ENCODE measurements at places on chromosomes 5 and 9.

DNA sequence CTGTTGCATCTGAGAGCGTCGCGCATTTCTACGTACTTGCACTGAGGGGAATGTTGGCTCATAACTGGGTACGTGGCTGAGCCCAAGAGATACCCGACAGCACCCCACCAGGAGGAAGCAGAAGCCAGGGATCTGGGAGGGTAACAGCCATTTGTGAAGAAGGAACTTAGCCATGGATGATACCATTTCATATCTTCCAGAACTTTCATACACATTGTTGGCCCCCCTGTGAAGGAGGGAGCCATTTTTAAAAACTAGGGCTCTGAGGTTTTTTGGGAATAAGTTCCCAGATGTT is 101.4 kb upstream of the SLC44A1 start:
- no peak for DNase-seq

- no peak for DNase-seq
These were observed 77.0 kb upstream of the FER start for GRCh38 chr5:108670591-108671289.

- no peak for DNase-seq
These were observed 76.9 kb downstream of the SYK start for GRCh38 chr9:90878562-90878961.

DNA sequence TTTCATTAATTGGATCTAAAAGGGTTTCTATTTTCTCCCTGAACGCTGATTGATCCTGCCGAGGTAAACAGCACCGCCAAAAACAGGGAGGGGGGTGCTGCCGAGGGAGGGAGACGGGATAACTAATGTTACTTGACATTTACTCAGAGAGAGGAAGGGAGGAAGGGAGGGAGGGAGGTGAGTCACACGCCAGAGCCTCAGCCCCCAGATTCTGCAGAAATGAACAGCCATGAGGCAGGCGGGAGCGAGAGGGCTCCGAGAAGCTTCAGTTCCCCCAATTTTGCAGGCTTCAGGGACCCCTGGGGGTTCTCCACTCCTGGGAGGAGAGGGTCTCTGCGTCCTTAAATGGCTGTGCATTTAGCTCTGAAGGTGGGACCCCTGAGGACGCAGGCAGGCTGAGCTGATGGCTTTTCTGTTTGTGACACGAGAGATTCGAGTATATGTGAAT is 59.1 kb upstream of the IER5L start:
- DNase-seq: peak; percentile 24

GRCh38 chr5:57007344-57007743 is 55.4 kb upstream of the MIER3 start:
- no peak for DNase-seq

DNA sequence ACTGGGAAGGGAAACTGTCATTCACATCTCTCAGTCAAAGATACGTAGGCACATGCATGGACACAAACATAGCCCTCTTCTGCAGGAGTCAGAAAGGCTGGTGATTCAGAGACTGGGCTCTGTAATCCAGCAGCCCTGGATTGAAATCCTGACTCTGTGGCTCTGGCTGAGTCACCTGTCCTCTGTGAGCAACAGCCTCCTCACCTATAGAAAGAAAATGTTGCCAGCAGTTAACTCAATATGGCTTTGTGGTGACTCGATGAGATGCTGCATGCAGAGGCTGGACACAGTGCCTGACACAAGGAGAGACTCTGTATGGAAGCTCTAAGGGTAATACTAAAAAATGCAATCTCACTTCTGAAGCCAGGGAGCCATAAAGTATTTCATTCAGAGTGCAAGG is 23.9 kb upstream of the CDKN2AIPNL start:
- DNase-seq: no peak

DNA sequence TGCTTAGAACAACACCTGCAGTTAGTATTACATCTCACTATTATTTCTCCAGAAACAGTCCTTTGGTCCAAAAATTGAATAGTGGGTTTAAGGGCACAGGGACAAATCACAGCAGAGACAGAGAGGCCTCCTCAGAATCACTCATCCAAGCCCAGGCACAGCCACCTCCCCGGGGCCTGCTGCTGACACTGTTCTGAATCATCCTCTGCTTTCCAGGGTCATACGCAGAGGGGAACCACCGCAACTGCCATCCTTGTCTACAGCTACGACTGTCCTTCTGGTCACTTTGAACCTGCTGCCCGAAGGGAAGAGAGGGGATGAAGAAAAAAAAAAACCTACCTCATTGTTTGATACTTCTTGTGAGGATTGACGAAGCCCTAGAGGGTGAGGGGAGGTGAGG is 35.3 kb upstream of the MAN2A1 start:
- no peak for DNase-seq

DNA sequence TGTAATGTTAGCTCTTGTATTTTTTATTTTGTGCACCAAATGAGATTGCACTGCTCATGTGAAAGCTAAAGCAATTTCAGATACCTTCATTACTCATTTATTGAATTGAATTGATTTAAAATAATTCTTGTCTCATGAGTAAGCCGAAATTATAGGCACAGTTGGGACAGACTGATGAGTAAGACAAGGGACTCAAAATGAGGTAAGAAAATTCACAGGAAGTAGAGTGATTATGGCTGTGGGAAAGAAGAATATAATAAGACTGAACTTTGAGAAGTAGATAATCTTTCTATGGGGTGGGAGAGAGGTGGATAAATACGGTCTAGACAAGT is 51.1 kb downstream of the NUDT12 start:
- no peak for DNase-seq

GRCh38 chr5:67030289-67031056 is 166.1 kb downstream of the CD180 start:
- DNase-seq: no peak

- no peak for DNase-seq
These were observed 5.1 kb downstream of the PITX1 start for GRCh38 chr5:135028791-135029476.

Data from CD4-positive, alpha-beta T cell treated with Interleukin-10 for 1 hour (primary cell).